Pancreas (tissue), 10 donors: ENCODE measurements at places on chromosomes 7 and 10.

DNA sequence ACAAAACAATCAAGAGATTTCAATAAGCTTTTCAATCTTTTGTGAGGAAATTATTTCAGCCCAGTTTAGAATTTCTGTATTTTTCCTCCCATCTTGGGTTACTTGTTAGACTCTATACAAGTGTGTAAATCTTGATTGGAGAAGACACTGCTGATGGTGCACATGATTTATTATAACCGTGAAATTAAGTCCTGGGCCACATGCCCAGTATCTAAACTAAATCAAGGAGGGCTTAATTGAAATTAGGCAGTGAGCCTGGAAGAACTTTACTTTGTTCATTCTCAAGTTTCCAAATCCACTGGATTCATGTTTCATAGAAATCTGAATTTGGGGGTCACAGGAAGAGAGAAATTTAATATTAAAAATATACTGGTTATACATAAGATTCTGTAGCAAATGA, 44.5 kb downstream of the CSTF2T start:
- no peak for DNase-seq

DNA sequence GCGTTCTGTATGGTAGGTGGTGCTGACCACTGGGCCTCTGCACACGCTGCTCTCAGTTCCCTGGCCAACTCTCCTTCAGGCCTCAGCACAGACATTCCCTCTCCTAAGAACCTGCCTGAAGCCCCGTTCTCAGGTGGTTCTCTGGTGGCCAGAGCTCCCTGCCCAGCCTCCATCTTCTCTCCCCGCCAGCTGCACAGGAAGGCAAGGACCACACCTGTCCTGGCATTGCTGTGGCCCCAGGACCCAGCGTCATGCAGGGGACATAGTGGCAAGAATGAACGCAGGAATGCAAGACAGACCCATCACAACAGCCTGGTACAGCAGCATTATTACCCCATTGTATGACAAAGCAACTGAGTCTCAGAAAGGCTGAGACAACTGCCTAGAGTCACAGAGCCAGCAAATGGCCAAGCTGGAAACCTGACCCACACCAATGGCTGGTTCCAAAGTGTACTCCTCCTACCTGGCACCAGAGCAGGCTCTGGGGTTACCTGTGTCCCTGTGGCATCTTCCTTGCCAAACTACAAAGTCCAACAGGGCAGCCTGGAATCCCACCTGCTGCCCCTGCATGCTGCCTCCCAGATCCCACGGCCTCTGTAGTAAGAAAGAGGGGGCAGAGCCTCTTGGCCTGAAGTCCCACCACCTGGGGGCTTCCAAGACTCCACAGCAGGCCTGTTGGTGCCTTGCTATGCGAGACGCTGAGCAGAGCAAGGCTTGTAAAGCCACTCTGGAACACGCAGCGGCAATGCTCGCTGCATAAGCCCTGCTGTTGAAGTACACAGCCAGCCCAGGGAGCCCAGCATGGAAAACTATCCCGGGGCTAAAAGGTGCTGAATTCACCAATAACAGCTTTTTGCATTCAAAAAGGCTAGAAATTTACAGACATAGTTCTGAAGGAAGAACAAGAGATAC, 73.3 kb downstream of the CHST15 start:
- peak; percentile 28 for DNase-seq

- DNase-seq: peak; percentile 42
Measured at GRCh38 chr10:48464121-48464870, 140.6 kb downstream of the ARHGAP22 start.

- no peak for DNase-seq
Measured at GRCh38 chr7:13115157-13115772, 427.8 kb downstream of the ARL4A start.
